ENCODE measurements at places on chromosomes 2 and 18.

GRCh38 chr18:63290821-63291200 is 28.8 kb downstream of the BCL2 start:
- H3K36me3 ChIP-seq, result no peaks in the 10 kb centered on the region
- 0 out of 2 replicates have a peak, but pooled peaks cover 3% of the 10 kb centered on the region for H3K4me1 ChIP-seq
- H3K4me3 ChIP-seq, result no peak overlapping the region
- no peak overlapping the region for H3K27ac ChIP-seq

- no peaks in the 10 kb centered on the region for H3K4me1 ChIP-seq
- H3K4me3 ChIP-seq, result no peak overlapping the region
- H3K27me3 ChIP-seq, result no peaks in the 10 kb centered on the region
- H3K36me3 ChIP-seq, result no peaks in the 10 kb centered on the region
- DNase-seq, result no peak
These were observed 13.9 kb downstream of the MAL start for GRCh38 chr2:95039363-95039762.

- H3K27me3 ChIP-seq, result no peaks in the 10 kb centered on the region
- peaks cover 4% of the 10 kb centered on the region for H3K36me3 ChIP-seq
- H3K4me3 ChIP-seq, result no peak overlapping the region
- no peaks in the 10 kb centered on the region for H3K4me1 ChIP-seq
- no peak overlapping the region for H3K27ac ChIP-seq
These were observed 83.0 kb downstream of the CCDC138 start for GRCh38 chr2:108869542-108869941.

DNA sequence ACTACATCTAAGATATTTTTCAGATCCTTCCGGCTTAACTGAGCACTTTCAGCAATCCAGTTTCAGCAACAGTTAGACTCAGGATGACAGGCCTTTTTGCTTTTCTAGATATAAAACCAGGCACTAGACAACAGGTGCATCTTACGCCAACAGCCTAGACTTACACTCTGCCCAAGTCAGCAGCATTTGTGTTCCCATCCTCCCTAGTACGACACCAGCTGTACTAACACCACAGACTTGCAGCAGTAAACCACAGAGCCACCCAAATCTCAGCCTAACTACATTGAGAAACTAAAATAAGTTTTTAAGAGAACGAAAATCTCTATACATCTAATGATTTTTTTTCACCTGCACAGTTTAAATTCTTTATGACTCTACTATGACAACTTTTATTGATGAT is 89.9 kb upstream of the DNMT3A start:
- DNase-seq, result no peak
- no peaks in the 10 kb centered on the region for H3K4me1 ChIP-seq
- H3K27ac ChIP-seq, result no peak overlapping the region

GRCh38 chr2:222837643-222838056 is 23.2 kb upstream of the ACSL3 start:
- no peaks in the 10 kb centered on the region for H3K27me3 ChIP-seq
- H3K4me1 ChIP-seq, result no peaks in the 10 kb centered on the region
- no peak overlapping the region for H3K4me3 ChIP-seq
- no peak overlapping the region for H3K27ac ChIP-seq

GRCh38 chr2:233074106-233074505 is 14.0 kb downstream of the INPP5D start:
- DNase-seq, result peak; percentile 55
- no peak overlapping the region for H3K27ac ChIP-seq

GRCh38 chr18:7608174-7608550 is 41.0 kb downstream of the PTPRM start:
- no peak overlapping the region for H3K27ac ChIP-seq
- DNase-seq, result no peak
- no peaks in the 10 kb centered on the region for H3K36me3 ChIP-seq
- H3K4me3 ChIP-seq, result no peak overlapping the region

DNA sequence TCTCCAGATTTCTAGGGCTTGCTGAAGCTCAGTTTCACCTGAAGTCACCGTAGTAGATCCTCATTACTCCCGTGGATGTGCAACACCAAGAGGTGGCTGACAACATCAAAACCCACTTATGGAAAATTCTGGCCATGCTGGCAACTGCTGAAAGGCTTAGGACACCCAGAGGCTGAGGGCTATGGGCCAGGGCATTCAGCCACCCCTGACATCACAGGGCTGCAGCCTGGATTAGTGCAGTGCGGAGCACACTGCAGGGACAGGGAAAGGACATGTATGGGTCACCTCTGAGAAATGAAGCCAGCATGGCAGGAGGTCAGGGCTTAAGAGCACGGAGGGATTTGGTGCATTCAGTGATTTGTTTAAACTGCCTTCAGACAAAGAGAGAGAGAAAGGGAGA is 300.6 kb downstream of the TDRD15 start:
- DNase-seq, result no peak
- H3K4me1 ChIP-seq, result no peaks in the 10 kb centered on the region
- no peak overlapping the region for H3K27ac ChIP-seq
- no peaks in the 10 kb centered on the region for H3K36me3 ChIP-seq
- H3K4me3 ChIP-seq, result no peak overlapping the region

DNA sequence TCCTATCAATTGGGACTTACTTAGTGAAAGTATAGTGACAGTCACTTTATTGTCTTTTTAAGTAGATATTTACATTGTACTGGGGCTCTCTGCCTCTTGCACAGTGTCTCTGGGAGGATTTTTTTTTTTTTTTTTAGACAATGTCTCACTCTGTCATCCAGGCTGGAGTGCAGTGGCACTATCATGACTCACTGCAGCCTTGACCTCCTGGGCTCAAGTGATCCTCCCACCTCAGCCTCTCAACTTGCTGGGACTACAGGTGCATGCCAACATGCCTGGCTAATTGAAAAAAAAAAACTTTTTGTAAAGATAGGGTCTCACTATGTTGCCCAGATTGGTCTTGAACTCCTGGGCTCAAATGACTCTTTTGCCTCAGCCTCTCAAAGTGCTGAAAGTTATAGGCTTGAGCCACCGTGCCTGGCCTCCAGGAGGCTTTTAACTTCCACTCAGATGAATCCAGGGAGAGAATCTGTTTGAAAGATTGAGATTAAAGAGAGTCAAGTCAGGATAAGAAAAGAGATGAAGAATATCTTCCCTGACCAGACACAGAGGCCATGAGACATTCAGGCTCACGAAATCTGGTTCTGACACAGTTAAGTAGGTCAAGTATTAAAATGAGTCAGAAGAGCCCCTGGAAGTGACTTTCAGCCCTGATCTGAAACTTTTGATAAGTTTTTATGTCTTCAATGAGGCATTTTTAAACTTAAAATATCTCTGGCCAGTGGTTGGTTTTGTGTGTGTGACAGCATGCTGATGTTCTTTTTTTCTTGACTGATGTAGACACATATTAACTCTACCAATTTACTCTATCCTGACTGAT is 18.3 kb downstream of the ARHGEF33 start:
- H3K27ac ChIP-seq, result no peak overlapping the region
- H3K27me3 ChIP-seq, result no peaks in the 10 kb centered on the region
- DNase-seq, result no peak
- H3K4me1 ChIP-seq, result no peaks in the 10 kb centered on the region
- H3K4me3 ChIP-seq, result no peak overlapping the region
- no peaks in the 10 kb centered on the region for H3K36me3 ChIP-seq

GRCh38 chr2:32993005-32993539 is 46.3 kb downstream of the LTBP1 start:
- H3K27me3 ChIP-seq, result no peaks in the 10 kb centered on the region
- no peaks in the 10 kb centered on the region for H3K36me3 ChIP-seq
- no peak for DNase-seq
- H3K4me3 ChIP-seq, result no peak overlapping the region
- H3K4me1 ChIP-seq, result no peaks in the 10 kb centered on the region

DNA sequence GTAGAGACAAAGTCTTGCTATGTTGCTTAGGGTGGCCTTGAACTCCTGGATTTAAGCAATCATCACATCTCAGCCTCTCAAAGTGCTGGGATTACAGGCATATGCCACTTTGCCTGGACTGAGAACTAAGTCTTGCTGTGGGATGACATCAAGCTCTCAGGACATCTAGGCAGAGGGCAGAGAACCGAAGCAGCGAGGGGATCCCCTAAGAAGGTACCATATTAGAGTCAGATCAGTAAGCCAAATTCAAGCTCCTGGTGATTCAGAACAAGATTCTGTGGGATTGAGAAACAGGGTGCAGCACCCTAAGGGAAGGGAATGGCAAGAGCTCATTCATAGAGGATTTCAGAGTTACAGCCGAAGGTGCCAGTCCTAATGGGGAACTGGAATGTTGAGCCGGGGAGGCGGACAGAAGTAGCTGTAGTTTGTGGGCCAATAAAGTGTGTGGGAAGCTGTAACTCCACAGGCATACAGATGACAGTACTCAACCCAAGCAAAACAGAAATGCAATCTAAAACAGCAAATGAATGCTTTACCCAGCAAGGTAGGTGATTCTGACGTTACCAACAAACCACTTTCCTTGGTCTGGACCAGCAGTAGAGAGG is 30.9 kb downstream of the EPHA4 start:
- H3K27me3 ChIP-seq, result no peaks in the 10 kb centered on the region
- H3K27ac ChIP-seq, result no peak overlapping the region
- no peak overlapping the region for H3K4me3 ChIP-seq
- peaks cover 8% of the 10 kb centered on the region for H3K4me1 ChIP-seq

- no peak overlapping the region for H3K4me3 ChIP-seq
- no peaks in the 10 kb centered on the region for H3K27me3 ChIP-seq
- DNase-seq, result no peak
- no peak overlapping the region for H3K27ac ChIP-seq
These were observed 54.9 kb upstream of the BZW1 start for GRCh38 chr2:200756618-200757321.

DNA sequence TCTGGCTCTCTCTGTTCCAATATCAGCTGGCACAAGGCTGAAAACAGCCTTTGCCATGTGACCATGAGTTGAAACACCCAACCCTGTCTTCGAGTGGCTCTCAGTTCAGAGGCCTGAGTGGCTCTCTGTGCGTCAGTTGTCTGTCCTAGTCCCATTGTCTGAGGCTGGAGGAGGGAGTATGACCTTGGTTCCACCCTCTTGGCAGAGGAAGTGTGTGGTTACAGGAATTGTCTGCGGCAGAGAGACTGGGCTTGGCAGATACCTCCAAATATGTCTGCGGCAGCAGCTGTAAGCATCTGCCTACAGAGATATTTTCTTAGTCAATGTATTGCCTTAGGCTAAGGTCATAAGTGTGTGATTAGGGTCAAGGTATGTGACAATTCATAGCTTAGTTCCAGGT is 32.6 kb downstream of the CNGA3 start:
- H3K27ac ChIP-seq, result no peak overlapping the region
- no peaks in the 10 kb centered on the region for H3K27me3 ChIP-seq
- no peak overlapping the region for H3K4me3 ChIP-seq
- no peaks in the 10 kb centered on the region for H3K36me3 ChIP-seq

- DNase-seq, result peak; percentile 64
- H3K27ac ChIP-seq, result peak overlapping the region; percentile 74
- no peaks in the 10 kb centered on the region for H3K27me3 ChIP-seq
- peak overlapping the region; percentile 82 for H3K4me3 ChIP-seq
- H3K4me1 ChIP-seq, result peaks cover 29% of the 10 kb centered on the region
These were observed 769 bp downstream of the FKBP1B start for GRCh38 chr2:24050041-24050979.

- no peak overlapping the region for H3K4me3 ChIP-seq
- H3K27me3 ChIP-seq, result no peaks in the 10 kb centered on the region
- H3K36me3 ChIP-seq, result no peaks in the 10 kb centered on the region
- no peak overlapping the region for H3K27ac ChIP-seq
These were observed 45.5 kb downstream of the DPP4 start for GRCh38 chr2:162028511-162028910.

- no peak for DNase-seq
- H3K27me3 ChIP-seq, result no peaks in the 10 kb centered on the region
- peaks cover 6% of the 10 kb centered on the region for H3K4me1 ChIP-seq
- H3K36me3 ChIP-seq, result no peaks in the 10 kb centered on the region
- no peak overlapping the region for H3K27ac ChIP-seq
These were observed 34.4 kb upstream of the ID2 start for GRCh38 chr2:8647462-8647857.

Data from GM23338 (cell line).